Fibroblast of skin of left quadriceps (primary cell): ENCODE measurements at places on chromosomes 13 and 19.

- DNase-seq = no peak
Measured at GRCh38 chr13:20331419-20331818, 99.3 kb upstream of the GJB6 start.

DNA sequence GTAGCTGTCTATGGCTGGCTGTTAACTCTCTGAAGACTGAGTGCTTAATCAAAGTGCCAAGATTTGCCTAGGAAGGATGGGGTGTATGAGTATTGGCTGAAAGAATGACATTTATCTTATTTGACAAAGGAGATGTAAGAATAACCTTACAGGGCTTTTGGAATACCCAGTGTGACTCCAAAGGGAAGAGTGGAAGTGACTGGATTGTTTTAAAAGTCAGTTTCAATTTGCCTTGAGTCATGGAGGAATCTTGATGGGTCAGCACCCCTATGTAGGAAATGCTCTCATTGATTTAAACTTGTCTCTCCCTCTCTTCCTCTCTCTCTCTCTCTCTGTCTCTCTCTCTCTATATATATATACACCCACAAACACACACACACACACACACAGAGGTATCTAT, 118.4 kb upstream of the CLDN10 start:
- no peak for DNase-seq

DNA sequence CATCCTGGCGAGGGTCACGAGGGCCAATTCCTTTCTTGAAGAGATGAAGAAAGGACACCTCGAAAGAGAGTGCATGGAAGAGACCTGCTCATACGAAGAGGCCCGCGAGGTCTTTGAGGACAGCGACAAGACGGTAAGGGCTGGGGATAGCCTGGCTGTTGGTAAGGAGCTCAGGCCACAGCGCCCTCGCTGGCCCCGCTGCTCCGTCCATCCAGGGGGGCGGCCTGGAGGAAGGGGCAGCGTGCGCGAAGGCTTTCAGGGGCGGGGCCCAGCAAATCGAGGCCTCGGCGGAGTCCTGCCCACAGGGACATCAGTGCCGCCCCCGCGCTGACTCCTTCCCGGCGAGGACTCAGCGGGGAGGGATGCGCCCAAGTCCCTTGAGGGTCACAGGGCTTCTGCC, 6.9 kb downstream of the F10 start:
- DNase-seq = no peak

DNA sequence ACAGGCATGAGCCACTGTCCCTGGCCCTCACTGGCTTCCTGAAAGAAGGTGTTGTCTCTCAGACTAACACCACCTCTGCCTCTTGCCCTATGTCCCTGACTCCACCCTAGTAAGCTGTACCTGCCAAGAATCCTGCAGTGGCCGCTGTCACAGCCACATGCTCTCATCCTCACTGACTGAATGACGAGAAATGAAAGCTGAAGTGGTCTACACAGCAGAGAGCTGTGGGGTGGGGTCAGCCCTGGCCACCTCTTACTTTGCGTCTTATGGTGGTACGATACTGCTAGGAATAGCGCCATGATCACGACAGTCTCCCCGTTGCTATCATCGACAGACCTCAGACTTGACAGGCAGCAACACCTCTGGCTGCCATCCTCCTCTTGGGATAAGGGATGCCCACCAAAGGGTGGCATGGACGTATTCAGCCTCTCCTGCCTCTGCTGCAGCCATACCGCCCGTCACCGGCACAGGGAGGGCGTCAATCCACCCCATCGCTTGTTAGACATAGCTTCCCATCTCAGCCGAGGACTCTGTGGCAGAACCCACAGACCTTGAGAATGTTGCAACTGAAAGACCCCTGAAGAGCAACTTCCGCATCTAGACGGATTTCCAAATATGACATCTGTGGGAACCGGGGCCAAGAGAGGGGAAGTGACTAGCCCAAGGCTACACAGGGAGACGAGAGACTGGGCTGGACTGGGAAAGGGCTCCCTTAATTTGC, 809 bp downstream of the MYO1F start:
- DNase-seq = no peak

DNA sequence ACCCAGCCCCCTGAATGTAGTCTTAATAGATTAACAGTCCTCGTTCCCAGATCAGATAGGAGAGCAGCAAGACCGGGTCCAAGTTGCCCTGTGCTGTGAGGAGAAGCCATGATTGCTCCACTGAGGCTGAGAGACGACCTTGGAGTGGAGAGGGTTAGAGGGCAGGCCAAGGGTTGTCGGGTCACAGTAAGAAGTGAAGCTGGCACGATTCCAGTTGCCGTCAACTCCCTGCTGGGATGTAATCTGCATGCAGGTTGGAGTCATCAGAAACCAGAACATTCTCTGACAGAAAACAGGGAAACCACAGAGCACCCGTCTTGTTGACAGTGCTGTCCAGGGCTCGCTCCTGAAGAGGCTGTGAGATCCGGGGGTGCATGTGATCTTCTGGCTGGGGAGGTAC, 19.0 kb upstream of the ATP11A start:
- DNase-seq = no peak

DNA sequence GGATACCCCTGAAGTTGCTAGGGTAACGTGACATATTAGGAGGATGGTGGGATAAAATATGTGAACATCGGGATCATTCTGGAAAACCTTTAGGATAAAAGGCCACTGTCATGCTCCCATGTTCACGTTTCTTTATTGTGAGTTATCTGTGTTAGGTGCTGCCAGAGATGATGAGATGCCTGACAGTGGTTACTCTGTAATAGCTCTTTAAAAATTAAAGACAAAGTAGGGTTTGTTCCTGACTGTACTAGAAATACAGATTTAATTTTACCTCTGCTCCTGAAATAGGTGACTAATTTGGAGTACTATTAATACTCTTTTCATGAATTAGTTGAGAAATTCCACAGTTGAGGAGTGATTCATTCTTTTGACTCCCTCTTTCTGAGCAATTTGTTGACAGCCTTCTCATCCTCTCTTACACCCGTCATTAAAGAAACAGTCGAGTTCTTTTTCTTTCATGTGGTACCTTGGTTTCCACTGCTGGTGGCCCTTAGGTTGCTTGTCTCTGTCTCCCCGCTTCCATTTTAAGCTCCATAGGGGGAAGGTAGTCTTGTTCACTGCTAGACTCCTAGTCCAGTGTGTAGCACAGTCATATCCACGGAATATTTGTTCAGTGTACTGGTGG, 28.4 kb downstream of the SAE1 start:
- no peak for DNase-seq

DNA sequence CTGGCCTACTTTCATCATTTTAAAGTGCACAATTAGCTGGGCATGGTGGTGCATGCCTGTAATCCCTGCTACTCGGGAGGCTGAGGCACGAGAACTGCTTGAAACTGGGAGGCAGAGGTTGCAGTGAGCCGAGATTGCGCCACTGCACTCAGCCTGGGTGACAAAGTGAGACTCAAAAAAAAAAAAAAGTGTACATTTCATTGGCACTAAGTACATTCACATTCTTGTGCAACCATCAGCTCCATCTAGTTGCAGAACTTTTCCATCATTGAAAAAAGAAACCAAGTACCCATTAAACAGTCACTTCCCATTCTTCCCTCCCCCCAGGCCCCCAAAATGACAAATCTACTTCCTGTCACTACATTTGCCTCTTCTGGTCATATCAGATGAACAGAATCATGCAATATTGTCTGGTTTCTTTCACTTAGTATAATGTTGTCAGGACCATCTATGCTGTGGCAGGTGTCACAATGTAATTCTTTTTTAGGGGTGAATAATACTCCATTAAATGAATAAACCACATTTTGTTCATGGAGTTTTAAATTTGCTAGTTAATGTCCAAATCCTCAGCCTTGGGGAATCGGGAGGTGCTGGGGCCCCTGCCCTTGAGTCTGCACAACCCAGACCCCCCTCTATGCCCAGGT, 7.4 kb upstream of the SIGLEC11 start:
- DNase-seq = no peak

DNA sequence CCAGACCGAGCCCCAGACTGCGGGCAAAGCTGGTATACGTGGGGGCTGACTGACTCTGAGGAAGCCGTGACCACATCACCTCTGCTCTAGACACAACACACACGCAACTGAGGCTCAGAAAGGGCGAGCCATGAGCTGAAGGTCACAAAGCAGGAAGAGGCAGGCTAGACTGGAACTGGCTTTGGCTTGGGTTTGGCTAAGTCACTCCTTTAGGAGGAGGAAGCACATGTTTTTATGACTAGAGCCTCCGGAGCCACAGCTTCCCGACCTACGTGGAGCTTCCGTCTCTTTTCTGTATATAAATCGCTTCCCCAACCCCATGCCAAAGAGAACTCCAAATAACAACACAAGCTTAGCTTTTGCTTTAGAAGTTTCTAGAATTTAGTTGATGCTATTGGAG, 48.0 kb downstream of the RFX2 start:
- no peak for DNase-seq
